ENCODE measurements at places on chromosomes 12 and 14.

- no peak for DNase-seq
These were observed 149.8 kb downstream of the DACT1 start for GRCh38 chr14:58787592-58787991.

DNA sequence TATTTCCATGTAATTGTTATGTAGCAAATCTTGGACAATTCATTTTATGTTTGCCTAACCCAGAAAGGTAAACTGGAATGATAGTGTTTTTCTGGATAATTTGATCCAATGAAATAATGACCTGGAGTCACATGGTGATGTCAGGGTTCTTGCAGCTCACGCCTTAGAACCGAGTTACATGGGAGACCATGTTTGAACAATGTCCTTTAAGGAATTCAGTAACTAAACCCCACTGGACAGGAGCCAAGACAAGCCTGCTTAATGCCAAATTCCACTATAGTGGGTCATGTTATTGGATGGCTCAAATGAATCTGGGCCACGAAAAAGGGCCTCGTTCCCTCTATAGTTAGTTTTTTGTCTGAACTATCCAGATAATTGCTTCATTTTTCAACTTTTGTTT lies 255.8 kb upstream of the HMGA2 start:
- no peak for DNase-seq

DNA sequence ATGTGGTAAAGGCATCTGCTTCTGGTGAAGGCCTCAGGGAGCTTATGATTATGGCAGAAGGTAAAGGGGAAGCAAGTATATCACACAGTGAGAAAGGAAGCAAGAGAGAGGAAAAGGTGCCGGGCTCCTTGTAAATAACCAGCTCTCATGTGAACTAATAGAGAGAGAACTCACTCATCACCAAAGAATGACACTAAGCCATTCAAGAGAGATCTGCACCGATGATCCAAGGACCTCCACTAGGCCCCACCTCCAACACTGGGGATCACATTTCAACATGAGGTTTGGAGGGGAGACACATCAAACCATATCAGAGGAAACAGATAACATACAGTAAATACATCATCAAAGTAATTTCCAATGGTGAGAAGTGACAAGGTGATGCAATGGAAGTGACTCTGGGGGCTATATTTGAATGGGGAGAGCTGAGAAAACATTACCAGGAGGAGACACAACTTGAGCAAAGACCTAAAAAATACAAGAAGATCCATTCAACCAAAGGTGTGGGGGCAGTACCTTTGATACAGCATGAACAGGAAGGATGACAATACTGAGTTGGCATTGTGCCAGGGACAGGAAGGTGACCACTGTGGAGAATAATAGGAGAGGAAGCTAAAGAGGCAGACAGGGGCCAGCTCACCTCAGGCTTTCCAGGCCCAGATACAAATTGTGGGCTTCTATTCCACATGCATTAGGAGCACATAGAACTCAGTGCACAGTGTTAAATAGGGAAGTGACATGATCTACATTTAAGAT lies 134.4 kb upstream of the GRIP1 start:
- no peak for DNase-seq

- DNase-seq: no peak
These were observed 117.5 kb upstream of the FKBP4 start for GRCh38 chr12:2677142-2677880.

GRCh38 chr12:18262514-18262913 lies 1.2 kb downstream of the PIK3C2G start:
- no peak for DNase-seq

DNA sequence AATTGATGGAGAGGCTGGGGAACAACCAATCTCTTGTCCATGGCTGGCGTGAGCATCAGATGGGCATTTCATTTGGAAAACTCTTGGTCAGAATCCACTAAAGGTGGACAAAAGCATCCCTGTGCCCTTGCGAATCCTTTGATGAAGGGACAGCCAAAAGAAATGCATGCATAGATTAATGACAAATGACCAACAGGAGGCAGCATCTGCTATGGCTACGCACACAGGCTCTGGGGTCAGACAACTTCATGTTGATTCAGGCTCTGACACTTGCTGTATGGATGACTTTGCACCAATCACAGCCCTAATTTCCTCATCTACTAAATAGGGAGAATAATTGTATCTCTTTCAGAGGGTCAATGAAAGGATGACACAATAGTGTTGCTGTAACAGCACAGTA lies 117.5 kb downstream of the ASCL4 start:
- no peak for DNase-seq

GRCh38 chr14:79742142-79742541 lies 469.2 kb downstream of the DIO2 start:
- no peak for DNase-seq

GRCh38 chr12:53561590-53561953 lies 54.3 kb upstream of the NPFF start:
- DNase-seq: no peak

DNA sequence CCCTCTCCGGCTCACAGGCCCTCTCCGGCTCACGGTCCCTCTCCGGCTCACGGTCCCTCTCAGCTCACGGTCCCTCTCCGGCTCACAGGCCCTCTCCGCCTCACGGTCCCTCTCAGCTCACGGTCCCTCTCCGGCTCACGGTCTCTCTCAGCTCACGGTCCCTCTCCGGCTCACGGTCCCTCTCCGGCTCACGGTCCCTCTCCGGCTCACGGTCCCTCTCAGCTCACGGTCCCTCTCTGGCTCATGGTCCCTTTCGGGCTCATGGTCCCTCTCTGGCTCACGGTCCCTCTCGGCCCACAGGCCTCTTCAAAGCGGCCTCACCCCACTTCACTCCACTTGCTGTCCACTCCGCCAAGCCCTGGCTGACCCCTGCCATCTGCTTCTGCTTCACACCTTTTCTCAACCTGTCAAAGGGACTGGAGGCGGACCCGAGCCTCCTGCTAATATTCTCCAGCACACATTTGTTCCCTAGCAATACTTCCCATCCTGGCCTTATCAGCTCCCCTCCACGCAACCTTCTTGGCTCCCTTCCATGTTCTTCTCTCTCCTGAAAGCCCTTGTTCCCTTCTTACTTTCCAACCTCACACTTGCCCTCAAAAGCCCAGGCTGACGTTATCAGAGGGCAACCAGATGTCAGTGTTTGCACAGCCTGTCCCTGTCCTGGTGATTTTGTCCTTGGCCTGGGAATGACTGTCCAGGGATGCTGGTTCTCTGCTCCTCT lies 176.7 kb downstream of the CALM1 start:
- DNase-seq: no peak

DNA sequence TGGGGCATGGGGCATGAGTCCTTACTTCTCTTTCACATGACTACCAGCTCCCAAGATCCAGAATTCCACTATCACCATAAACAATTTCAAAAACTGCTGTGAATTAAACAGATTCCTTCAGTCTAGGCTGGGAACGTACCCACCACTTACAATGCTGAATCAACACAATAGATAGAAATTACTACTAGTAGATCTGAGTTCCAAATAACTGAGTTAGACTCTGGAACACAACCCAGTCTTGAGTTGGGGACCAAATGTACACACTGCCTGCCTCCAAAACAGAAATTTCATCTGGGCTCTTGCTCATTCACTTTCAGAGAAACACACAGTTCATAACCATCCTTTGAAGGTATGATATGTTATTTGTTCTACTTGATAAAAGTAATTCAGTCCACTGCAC lies 8.9 kb downstream of the CORO1C start:
- DNase-seq: no peak

DNA sequence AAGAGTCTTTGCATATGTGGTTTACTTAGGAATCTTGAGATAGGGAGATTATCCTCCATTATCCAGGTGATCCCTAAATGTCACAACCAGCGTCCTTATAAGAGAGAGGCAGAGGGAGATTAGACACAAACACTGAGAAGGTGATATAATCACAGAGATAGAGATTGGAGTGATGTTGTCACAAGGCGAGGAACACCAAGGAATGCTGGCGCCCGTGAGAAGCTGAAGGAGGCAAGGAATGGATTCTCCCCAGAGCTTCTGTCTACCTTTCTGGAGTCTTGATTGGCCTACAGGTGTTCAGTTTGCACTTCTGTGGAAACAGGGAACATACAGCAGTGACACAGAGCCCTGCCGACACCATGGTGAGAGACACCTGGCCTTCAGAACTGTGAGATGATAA lies 101.6 kb downstream of the ANO4 start:
- no peak for DNase-seq

DNA sequence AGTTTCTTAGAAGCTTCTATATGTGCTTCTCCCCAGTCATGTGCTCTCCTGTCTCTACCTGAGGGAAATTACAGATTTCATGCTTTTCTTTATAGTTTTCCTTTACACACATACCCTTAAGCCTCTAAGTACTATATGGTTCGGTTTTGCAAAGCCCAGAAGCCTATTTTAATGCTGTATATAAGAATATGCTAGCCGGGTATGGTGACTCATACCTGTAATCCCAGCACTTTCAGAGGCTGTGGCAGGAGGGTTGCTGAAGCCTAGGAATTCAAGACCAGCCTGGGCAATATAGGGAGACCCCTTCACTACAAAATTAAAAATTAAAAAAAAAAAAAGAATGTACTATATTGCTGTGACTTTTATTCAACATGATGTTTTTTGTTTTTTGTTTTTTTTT lies 15.4 kb downstream of the DGLUCY start:
- DNase-seq: no peak

- DNase-seq: no peak
These were observed 91.6 kb downstream of the FOXN3 start for GRCh38 chr14:89325299-89325883.

GRCh38 chr12:108724054-108724889 lies 7.0 kb downstream of the CORO1C start:
- DNase-seq: no peak

GRCh38 chr14:22002860-22003284 lies 329.3 kb upstream of the OR4E1 start:
- peak; percentile 49 for DNase-seq

DNA sequence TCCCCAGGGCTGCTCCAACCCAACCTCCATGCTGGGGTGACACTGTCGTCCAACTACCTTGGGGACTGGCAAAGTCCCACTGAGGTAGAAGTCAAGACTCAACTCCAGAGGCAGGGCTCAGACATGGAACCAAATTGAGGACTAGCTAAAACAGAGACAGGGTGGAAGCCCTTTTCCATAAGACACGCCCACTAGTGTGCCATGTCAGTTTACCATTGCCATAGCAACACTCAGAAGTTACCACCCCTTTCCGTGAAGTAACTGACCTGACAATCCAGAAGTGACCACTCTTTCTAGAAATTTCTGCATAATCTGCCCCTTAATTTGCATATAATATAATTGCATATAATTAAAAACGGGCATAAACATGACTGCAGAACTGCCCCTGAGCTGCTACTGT lies 409.6 kb downstream of the MED13L start:
- DNase-seq: no peak

- DNase-seq: no peak
These were observed 941 bp upstream of the STAB2 start for GRCh38 chr12:103586132-103586531.

DNA sequence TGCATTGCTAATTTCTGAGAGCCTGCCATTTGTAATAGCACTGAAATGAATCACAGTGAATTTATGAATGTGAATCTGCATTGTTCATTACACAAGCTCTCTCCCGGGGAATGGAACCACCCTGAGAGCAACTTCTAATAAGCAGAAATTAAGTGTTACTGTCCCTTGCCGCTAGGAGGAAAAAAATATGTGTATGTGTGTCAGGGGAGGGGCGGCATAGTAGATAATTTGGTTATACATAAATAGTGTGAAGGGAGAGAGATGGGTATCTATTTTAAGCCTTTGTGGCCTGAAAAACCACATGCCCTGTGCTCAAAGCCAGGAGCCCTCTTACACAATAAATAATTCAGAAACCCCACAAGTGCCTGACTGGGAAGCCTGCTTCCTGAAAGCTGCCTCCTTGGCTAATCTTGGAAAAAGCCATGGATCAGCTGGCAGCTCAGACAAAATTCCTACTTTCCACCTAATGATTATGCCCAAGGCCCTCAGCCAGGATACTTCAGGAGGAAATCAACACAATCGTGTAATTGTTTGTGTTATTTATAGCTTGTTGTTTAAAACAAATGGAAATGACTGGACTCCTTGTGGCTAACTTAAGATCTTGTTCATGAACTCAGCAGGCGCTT lies 366.2 kb upstream of the KITLG start:
- no peak for DNase-seq

- DNase-seq: no peak
These were observed 192.2 kb upstream of the LMNTD1 start for GRCh38 chr12:25745281-25745680.

GRCh38 chr12:49232940-49233841 lies 31.7 kb upstream of the TUBA1C start:
- no peak for DNase-seq

DNA sequence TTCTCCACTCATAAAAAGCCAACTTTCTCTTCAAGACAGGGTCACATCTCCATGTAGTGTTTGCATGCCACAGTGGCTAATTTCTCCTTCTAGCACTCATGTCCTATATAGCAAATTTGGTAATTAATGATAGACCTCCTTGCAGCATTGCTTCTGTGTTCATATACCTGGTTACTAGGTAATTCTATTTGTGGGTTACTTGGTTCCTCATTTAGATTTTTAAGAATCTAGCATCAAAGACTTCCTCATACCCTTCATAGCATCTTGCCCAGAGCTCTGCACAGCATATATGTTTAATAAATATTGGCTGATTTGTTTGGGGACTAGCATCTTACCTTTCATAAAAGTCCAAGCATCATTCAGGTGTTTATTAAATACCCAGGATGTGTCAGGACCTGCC lies 152.1 kb downstream of the DUSP6 start:
- no peak for DNase-seq

DNA sequence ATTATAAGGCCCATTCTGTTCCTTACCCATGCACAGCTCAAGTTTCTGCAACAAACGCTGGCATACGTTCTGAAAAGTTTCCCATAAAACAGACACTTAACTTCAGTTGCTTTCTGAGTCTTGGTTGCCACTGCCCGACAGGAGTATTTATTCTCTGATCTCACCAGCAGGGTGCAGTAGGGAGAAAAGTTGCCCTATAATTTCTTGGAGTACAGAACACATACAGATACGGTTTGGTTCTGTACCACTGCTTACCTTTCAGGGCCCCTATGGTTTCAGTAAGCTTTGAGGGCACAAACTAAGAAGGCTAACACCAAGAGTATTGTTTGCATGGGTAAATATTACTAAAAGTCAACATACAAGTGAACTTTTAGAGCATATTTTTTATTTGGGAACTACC lies 77.9 kb downstream of the SPATA7 start:
- DNase-seq: no peak

- no peak for DNase-seq
These were observed 60.7 kb upstream of the PYGL start for GRCh38 chr14:51004801-51005526.
